NT2/D1 (cell line): ENCODE measurements at places on chromosomes 3 and 15.

- peak; percentile 23 for DNase-seq
Observed at GRCh38 chr15:44427756-44428724, 611 bp downstream of the CTDSPL2 start.

DNA sequence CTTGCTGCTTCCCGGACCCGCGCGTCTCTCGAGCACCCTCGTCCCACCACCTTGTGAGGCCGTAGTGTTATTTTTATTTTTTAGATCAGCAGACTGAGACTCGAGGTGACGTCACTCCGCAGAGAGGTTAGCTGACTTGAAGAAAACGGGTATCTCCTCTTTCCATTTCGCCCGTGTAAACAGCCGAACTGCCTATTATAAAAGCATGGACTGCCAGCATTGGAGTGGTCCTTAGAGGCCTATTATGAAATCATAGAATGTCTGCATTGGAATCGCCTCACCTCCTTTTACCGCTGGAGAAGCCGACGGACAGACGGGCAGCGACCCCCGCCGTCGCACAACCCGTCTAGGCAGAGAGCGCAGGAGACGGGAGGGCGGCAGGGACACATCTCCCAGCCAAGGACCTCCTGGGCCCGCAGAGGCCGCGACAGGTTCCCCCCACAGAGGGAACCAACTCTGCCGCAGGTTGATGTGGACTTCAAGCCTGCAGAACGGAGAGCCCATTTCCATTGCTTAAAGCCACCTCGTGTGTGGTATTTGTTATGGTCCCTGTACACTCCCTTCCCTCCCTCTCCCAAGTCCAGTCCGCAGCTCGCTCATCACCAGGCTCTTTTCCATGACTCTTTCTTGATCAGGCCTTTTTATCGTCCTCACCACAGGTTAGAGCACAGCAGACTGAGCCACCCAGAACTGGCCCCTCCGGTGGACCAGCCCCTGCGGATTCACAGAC lies 540 bp upstream of the PPP1R2 start:
- DNase-seq: no peak

- DNase-seq: no peak
Observed at GRCh38 chr15:83378921-83379578, 68.1 kb upstream of the SH3GL3 start.

- no peak for DNase-seq
Observed at GRCh38 chr15:78365917-78366316, 25.8 kb downstream of the CRABP1 start.

DNA sequence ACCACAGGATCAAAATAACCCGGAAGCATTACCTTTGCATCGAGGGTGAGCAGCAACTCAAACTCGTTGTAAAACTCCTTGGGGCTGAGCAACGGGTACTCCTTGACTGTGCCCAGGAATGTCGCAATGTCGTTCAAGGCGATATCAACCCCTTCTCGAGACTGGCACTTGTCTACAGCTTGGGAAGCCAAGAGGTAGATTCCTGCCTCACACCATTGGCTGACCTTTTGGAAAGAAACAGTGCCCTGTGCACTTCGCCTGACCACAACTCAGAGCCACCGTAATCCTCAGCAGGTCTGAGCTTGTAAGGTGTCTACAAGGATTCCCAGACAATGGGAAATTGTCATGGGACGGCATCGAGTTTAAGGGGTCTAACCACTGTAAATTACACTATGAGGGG lies 43.9 kb downstream of the B3GNT5 start:
- DNase-seq: no peak

DNA sequence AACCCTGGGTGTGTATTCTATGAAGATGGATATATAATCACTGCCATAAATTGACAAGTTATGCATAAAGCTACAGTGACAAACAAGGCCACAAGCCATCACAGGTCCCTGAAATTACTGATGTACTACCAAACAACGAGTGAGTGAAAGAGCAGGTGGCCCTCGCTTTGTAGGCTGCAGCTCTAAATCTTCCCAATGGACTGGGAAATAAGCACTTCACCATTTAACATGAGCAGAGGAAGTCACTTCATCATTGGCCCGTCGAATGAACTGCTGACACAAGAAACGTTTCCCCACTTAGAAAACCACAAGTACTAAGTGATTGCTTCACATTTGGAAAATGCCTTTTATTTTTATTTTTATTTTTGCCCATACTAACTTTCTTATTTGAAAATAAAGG lies 218.0 kb downstream of the ZNF385D start:
- DNase-seq: no peak

DNA sequence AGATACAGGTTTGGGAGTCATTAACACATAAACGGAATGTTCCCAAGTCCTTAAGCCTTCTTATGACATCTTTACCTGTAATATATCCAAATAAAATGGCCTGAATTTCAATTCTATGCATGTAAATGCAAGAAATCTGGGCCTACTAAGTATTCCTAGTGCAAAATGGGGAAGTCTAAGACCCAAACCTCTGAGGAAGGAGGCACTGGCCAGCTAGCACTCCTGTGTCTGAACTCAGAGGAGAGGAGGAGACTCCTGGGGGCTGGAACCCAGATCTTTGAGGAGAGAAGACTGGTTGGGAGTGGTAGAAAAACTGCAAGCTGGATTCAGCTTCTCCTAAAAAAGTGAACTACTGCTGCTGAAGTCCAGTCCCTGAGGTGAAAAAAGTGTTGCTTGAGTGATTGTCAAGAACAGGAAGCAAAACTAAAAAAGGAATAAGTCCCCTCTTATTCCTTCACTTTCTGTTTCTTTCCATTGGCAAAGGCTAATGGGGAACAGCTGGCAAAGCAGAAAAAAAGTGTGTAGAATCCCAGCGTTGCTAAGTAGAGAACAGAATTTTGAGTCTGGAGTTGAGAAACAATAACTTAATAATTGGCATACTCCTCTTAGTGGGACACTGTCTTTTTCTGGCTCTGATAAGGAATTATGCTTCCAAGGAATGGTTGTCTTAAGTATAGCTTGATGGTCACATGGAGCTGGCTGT lies 54.8 kb upstream of the ATP2C1 start:
- no peak for DNase-seq

DNA sequence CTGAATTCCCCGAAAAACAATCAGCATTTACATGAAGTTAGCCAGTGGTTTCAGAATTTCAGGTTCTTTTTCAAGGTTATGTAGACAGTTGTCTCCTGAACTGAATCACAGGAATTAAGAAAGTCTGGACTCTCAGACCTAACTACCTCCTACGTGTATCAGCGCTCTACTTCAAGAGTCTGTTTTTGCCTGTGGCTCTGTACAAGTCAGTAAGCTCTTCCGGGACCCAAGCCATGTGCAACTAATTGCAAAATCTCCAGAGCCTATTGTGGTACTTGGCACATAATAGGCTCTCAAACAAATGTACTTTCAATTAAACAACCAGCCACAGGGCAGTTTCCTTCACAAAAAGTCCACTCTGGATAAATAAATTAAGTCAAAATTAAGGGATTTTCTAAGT lies 414.2 kb downstream of the PDCD6IP start:
- no peak for DNase-seq

DNA sequence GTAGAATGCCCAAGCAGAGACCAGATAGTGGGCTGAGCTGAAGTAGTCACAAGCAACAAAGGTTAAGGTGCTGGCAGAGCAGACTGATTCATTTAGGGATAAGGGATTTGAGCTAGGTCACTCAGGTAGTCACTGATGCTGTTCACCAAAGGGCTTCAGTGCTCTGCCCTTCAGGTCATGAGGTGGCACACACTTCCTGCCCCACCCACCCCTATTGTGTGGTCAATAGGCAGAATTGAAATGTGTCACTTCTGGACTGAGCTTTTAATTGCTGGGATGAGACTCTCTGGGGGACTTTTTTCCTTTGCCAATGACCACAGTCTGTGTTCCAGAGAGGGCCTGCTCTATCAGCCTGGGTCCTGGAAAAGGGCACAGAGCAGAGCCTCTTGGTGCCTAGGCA lies 2.9 kb upstream of the DIS3L start:
- no peak for DNase-seq

DNA sequence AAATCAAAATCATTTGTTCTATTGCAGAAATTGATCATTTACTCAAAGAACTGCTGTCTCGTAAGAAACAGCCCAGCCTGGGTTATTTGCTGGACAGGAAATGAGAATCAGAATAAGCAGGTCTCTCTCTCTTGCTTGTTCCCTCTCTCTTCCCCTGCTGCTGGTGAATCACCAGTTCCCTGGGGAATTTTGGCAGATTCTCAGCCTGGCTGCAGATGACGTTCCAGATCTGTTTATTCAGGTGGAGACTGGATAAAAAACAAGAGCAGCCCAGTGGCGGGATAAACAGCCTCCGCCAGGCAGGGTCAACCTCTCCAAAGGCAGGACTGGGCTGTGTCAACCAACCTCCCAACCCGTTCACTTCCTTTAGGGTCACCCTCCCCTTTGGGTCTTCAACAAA lies 72.1 kb downstream of the LRIG1 start:
- no peak for DNase-seq

DNA sequence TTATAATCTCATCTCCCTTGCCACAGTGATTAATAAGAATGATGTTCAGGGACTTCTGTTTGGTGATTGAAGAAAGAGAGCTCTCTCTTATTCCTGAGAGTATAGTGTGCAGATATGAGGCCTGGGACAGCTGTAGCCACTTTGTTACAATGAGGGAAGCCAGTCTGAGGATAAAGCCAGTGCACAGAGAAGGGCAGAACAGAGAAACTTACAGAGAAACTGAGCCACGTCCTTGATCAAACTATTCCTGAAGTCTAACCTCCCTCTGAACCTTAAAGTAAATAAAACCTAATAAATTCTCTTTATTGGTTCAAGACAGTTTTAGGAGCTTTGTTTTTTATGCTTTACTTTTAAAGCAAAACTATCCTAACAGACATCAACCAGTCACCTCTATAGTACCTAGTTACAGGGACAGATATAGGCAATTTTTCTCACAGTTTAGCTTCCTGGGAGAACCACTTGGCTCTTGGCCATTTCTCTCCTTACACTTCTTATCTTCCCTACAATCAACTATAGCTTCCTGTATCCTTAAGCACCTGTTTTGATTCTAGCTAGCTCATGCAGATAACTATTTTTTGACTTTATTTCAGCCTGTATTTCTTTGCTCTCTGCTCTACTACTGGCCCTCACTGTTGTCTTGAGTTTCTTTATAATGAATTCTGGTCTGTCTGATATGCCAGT lies 284.4 kb downstream of the SHQ1 start:
- no peak for DNase-seq

DNA sequence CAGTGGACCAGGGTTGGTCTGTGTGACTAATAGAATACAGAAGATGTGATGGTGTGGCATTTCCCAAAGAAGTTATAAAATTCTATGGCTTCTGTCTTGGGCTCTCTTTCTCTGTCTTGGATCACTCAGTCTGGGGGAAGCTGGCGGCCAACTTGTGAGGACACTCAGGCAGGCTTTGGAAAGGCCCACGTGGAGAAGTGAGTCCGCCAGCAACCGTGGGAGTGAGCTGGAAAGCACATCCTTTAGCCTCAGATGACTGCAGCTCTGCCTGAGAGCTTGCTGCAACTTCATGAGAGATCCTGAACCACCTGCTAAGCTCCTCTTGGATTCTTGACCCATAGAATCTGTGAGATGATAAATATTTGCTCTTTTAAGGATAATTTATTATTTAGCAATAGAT lies 72.0 kb upstream of the RASGRP1 start:
- no peak for DNase-seq

- no peak for DNase-seq
Observed at GRCh38 chr15:43347114-43347513, 16.7 kb upstream of the LCMT2 start.

DNA sequence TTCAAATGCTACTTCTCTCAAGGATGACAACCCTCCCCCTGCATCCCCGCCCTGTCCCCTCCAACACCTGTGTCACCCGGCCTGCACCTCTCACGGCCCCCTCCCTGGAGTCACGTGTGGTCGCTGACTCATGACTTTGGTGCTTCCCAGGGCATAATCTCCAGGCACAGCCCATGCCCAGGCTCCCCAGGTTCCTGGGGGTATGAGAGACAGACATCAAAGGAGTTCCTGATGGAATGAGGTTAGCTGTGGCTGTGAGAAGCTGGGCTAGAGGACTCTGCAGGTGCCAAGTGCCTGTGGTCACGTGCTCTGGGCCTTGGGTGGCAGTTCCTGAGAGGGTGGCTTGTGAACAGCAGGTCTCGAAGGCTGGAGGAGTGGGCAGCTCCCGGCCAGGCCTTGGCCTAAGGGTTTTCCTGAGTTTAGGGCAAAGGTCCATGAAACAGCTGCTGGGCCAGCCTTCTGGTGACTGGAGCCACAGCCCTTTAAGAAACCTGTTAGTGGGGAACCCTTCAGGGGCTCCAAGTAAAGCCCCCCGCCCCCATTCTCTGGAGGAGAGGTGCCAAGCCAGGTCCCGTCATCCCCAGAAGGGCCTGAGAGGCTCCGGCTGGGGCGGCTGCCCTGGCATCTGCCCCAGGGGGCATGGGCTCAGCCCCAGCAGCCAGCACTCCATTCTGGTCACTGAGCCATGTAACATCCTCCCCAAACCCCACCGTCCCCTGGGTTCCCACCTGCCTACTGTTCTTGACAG lies 230.0 kb downstream of the XXYLT1 start:
- no peak for DNase-seq

GRCh38 chr3:127768346-127769008 lies 53.8 kb downstream of the MGLL start:
- DNase-seq: no peak

- no peak for DNase-seq
Observed at GRCh38 chr15:98949624-98950023, 58.0 kb downstream of the PGPEP1L start.

GRCh38 chr3:4712109-4712508 lies 219.0 kb downstream of the ITPR1 start:
- no peak for DNase-seq

GRCh38 chr15:54810031-54810430 lies 386.7 kb downstream of the RSL24D1 start:
- DNase-seq: no peak

DNA sequence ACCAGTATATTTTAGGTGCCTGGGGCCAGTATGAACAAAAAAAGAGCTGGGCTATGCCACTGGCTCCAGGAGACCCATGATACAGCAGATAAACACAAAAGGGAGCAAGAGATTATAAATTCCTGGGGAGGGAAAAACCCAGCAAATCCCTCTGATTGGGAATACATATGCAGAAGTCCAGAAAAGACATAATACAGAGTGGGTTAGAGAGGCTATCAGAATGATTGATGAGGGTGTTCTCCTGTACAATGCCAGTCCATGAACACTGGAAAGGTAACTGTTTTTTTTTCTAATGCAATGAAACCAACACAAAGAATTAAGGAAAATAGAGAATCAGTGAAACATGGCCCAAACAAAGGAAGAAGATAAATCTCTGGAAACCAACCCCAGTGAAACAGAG lies 5.4 kb upstream of the VPS39 start:
- no peak for DNase-seq

DNA sequence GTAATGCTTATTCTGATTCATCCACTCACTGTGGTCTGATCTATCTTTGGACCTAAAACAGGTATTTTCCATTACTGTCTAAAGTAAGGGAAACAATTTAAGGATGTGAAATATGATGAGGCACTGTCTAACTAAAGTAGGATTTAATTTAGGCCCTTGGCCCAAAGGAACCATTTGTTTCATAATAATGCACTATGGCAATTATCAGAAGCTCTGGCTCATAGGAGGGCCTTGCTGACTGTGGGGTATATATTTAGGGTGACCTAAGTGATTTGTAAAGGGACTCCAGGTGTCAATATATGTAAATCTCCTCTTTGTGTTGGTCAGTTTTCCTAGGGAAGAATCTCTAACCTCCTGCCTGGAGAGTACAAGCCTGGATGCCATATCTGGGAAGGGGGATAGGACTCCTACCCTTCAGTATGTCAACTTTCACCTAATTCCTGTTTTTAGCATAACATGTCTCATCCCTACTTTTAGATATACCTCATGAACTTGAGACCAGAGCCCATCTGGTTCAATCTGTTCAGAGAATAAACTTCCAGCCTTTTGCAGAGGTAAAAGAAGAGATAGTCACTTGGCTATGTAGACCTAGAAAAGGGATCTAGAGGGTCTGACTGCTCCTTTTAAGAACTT lies 20.1 kb downstream of the DET1 start:
- no peak for DNase-seq
